ENCODE measurements at places on chromosomes 11 and 22.
A peak's percentile ranks its signal among the peaks of the same experiment; 100 is the strongest.

GRCh38 chr22:48188231-48188721 lies 1425.8 kb downstream of the TBC1D22A start:
- DNase-seq = peak; percentile 37

DNA sequence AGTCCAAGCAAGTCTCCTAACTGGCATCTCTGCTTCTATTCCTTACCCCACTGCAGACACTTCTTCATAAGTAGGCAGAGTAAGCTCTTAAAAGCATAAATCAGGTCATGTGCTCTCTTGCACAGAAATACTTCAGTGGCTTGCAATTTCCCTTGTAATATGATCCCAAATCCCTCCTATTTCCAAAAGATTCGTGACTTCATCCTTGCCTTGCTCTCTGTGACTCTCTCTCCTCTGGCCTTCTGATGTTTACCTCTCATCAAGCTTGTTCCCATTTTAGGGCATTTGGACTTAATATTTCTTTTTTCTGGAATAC lies 37.4 kb upstream of the NCR3LG1 start:
- peak; percentile 75 for DNase-seq

- DNase-seq = no peak
Observed at GRCh38 chr11:111363985-111364384, 15.1 kb downstream of the POU2AF1 start.

DNA sequence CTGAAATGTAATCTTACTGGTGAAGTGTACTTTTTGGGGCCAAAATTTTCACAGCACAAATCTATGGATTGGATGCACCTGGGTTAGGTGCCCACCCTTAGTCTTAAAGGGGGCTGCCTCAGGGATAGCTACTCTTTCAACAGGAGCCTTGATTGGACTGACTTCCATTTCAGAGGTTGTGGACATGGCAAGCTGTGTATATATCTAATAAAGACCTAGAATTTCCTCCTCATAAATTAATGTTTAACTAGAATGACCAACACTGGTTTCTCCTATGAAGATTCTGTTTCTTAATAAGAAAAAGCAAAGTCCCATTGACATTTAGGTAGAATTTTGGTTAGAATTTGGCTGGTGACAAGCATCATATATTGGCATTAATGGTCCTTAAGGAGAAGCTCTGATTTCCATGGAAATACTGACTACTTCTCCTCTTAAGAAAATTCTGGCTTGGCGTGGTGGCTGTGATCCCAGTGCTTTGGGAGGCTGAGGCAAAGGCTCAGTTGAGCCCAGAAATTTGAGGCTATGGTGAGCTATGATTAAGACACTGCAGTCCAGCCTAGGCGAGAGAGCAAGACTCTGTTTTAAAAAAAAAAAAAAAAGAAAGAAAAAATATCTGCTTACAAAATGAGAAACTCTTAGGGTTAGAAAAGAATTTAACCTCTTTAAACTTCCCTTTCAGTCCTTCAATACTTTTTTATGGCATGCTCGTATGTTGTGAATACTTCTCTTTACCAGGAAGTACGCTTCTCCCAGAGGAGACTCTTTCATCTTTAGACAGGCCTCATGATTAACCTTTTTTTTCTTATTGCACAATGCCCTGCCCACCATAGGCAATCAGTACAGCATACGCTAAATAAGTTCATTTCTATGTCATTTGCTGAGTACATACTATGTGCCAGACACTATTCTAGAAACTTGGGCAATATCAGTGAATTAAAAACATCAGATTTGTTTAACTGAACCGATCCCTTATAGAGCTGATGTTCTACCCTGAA lies 77.2 kb downstream of the PRR5L start:
- DNase-seq = no peak

DNA sequence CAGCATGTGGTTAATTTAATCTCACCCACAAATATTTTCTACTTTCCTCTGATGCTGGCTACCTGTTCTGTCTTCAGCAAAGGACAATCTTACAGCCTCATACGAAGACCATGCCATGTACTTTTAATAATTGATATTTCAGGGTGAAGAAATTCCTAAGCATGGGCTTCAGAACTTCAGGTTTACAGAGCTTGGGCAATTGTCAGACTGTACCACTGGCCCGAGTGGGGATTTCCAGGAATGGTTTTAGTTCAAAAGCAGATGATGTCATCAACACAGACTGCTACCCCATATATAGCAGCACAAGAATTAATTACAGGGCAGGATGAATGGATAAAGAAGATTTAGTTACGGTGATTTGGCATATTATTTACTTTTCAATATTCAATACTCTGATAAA lies 171.8 kb downstream of the ETS1 start:
- no peak for DNase-seq

- peak; percentile 71 for DNase-seq
Observed at GRCh38 chr11:124898263-124898680, 607 bp upstream of the ROBO4 start.

GRCh38 chr11:112255067-112255720 lies 5.5 kb downstream of the PLET1 start:
- DNase-seq = peak; percentile 62

- peak; percentile 16 for DNase-seq
Observed at GRCh38 chr11:126265811-126266210, 2.9 kb downstream of the SRPRA start.

DNA sequence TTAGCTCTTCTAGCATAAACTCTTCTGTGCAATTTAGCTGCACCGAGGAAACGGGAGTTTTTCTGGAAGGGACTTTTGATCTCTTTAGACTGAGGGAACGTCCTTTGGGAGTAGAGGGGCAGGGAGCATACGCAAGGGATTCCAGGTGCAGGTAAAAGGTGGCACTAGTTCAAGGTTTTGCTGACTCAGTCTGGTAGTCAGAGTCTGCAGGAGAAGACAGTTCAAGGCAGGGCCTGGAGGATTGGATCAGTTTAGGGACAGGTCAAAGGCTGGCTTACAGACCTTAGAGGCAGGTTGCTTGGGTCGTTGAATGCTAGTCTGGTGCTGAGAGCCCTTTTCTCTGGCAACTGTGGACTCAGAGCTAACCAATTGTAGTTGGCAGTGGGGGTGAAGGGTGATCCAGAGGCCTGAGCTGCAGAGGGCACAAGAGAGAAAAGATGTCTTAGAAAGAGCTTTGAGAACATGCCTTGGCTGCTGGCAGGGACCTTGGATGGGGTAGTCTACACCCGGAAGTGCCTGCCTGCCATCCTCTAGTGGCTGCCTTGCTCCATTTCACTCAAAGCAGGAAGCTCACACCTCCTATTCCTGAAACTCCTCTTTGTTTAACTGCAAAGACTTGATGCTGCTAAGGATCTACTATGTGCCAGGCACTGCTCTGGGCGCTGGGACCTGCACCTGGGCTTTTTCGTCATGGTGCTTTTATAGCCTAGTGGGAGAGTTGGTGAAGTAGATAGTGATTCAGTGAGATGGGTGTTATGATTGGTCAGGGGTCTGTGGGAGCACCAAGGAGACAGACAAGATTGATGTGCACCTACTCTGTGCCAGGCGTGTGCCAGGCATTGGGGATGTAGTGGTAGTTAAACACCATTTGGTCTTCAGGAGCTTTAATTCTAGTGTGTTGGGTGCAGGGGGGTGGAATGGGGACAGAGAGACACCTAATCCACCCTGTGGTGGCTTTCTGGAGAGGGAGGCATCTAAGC lies 17.1 kb downstream of the MIAT start:
- DNase-seq = peak; percentile 16

GRCh38 chr11:115919341-115920091 lies 415.3 kb upstream of the CADM1 start:
- no peak for DNase-seq

DNA sequence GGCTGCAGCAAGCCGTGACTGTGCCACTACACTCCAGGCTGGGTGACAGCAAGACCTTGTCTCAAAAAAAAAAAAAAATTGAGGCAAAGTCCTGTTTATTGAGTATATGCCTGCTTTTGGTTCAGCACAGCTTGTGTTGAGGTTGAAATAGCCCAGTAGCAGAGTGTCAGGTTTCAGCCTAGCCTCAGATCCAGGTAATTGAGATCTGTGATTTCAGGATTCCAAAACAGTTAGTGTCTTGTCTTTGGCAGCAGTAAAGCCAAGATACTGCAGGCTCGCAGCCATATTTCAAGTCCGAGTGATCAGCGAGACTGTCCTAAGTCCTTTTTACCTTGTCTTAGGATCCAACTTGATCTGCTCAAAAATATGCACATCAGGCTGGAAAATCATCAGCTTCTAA lies 27.0 kb downstream of the CUL5 start:
- no peak for DNase-seq

- DNase-seq = no peak
Observed at GRCh38 chr22:49298834-49299750, 528.6 kb downstream of the BRD1 start.

GRCh38 chr22:44606126-44606525 lies 95.9 kb upstream of the PRR5 start:
- DNase-seq = no peak

- DNase-seq = no peak
Observed at GRCh38 chr11:80900265-80900664, 1459.4 kb upstream of the TENM4 start.

- DNase-seq = no peak
Observed at GRCh38 chr11:134670247-134670782, 258.3 kb upstream of the B3GAT1 start.

DNA sequence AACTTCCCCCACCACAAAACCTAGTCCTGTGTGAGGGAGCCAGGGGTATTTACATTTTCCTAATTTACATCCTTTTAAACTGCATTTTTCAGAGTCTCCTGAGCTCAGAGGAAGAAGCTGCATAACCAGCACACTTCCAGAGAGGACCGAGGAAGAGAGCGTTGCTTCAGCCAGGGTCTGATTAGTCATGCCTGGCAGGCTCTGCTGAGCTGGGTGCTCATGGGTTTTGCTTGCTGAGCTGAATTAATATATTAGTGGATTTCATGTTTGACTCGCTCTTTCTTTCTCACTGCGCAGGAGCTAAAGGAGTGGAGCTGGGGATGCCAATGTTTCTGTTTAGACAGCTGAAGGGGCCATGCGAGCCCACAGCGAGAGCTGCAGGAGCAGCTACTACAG lies 539.3 kb upstream of the B3GAT1 start:
- DNase-seq = peak; percentile 78

DNA sequence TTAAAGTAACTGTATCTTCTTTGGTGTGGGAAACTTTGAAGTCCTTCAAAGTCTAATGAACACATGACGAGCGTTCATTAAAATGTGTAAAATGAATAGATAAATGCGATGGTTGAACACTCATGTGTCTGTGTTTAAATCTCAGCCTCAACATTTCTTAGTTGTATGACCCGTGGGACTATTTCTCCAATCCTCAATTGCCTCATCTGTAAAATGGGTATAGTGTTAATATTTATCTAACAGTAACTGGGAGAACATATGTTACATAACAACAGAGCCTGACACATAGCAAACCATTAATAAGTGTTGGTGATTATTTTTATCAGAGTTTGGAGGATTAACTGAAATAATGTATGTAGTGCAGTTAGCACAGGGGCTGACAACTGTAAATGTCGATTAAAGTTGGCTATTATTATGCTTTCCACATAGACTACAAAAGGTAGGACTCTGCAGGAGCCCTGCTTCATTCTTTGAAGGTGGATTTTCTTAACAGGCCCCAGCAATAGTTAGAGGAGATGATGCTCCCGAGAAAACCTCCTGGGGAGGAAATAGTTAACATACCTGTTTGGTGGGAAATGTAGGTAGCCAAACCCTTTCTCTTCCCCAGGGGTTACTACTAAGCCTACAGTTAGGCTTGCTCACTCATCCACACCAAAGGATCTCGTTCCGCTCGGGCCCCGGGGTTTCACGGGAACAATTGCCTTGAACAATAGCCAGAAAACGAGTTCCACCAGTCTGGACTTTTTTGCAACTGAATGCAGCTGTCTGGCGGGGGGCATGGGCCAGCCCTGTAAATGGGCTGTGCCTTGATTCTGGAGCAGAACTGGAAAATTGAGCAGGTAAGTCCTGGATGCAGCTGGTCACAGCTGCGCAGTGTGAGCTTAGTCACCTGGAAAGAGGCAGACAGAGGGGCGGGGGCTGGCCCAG lies 133.4 kb downstream of the DBX1 start:
- DNase-seq = no peak
